ENCODE measurements at places on chromosomes 7 and 10.

DNA sequence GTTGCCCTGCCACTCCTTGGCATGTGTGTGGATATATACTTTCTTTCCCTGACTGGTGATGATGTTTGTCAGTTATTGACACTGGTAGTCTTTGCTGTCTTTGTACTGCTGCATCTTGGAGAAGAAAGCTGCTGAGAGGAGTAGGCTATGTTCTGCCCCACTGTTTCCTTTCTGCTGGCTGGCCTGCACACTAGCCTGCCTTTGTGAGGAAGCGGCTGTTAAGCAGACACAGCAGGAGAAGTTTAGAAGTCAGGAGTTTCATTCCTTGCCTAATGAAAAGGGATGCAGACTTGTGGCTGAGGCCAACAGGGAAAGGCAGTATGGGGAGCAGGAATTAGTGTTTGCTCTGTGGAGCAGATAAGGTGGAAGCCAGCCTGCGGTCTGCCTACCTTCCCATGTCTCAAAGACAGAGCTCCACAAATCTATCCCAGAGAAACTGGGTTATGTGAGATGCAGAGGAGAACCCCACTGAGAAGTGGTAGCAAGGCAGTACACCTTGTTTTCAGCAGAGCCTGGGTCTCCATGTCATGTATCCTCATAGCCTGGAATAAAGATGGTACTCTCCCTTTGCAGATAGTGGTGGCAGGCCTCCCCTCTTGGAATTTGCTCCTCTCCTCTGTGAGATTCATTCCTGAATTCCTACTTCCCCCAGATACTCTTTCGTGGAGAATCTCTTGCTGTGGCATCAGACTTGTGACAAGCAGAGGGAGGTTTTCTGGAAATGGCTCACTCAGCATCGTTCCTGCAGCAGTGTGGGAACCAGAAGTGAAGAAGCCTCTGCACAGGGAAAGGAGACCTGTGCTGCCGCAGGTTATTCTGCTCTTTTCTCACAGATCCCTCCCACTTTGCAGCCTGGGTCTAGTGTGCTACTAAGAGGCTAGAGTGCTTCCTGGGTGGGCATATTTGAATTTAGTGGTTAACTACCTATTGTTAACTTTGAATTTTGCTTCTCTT is 130.2 kb downstream of the LRRC4 start:
- no peak for DNase-seq

- DNase-seq: no peak
Observed at GRCh38 chr10:784403-785088, 95.1 kb upstream of the DIP2C start.

- no peak for DNase-seq
Observed at GRCh38 chr10:102375867-102376266, 19.6 kb upstream of the NFKB2 start.

- DNase-seq: no peak
Observed at GRCh38 chr10:21021843-21022594, 124.9 kb upstream of the NEBL start.

GRCh38 chr7:4115941-4116610 is 566.0 kb upstream of the FOXK1 start:
- DNase-seq: no peak

GRCh38 chr7:132488634-132489302 is 87.5 kb downstream of the PLXNA4 start:
- no peak for DNase-seq

- DNase-seq: no peak
Observed at GRCh38 chr7:79307376-79307775, 146.1 kb downstream of the MAGI2 start.

DNA sequence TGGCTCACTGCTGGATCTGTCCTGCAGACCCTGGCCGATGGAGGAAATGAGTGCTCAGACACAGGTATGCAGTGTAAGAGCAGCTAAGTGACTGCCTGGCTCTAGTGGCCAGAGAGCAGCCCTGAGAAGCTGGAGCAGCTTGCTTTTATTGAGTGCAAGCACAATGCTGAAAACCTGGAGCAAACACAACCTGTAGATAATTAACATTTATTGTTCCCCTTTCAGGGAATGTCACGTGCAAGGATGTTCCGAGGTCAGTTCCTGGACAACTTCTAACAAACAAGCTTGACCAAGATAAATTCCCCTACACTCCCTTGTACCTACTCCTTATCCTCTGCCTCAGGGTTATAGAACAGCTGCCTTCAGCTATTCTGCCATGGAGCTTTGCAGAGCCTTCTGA is 31.3 kb downstream of the DDC start:
- no peak for DNase-seq

DNA sequence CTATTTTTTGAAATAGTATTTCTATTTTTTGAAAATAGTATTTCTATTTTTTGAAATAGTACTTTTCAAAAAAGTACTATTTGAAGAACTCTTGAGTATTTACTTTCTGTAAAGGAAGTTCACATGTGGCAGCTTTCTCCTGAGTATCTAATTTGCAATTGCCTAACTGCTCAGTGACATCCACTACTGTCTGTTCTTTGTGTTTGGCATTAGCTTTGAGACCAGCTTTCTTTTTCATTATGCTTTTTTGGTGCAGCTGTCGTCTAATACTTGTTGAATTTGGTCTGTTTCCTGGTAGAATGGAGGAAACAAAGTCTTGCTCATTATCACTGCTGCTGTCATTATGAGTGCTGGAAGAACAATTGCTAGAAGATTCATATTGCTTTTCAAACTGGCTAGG is 99.1 kb downstream of the BMPR1A start:
- no peak for DNase-seq

GRCh38 chr10:93542358-93542791 is 24.1 kb upstream of the FFAR4 start:
- DNase-seq: no peak

DNA sequence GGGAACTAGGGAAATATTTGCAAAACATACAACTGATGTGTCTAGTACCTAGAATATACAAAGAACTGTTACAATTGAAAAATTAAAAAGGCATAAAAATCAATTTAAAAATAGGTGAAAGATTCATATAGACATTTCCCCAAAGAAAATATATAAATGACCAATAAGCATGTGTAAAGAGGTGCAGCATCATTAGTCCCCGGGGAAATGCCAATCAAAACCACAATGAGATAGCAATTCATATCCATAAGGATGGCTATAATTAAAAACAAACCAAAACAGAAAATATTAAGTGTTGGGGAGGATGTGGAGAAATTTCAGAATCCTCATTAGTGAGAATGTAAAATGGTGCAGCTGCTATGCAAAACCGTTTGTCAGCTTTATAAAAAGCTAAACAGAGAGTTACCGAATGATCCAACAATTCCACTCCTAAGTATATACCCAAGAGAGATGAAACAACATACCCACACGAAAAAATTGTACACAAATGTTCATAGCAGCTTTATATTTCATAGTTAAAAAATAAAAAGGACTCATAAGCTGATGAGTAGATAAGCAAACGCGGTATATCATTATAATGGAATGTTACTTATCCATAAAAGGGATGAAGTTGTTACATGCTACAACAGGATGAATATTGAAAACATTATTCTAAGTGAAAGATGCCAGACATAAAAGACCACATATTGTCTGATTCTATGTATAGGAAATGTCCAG is 210.1 kb upstream of the INHBA start:
- DNase-seq: no peak

- no peak for DNase-seq
Observed at GRCh38 chr7:148172920-148173319, 417.6 kb upstream of the C7orf33 start.

DNA sequence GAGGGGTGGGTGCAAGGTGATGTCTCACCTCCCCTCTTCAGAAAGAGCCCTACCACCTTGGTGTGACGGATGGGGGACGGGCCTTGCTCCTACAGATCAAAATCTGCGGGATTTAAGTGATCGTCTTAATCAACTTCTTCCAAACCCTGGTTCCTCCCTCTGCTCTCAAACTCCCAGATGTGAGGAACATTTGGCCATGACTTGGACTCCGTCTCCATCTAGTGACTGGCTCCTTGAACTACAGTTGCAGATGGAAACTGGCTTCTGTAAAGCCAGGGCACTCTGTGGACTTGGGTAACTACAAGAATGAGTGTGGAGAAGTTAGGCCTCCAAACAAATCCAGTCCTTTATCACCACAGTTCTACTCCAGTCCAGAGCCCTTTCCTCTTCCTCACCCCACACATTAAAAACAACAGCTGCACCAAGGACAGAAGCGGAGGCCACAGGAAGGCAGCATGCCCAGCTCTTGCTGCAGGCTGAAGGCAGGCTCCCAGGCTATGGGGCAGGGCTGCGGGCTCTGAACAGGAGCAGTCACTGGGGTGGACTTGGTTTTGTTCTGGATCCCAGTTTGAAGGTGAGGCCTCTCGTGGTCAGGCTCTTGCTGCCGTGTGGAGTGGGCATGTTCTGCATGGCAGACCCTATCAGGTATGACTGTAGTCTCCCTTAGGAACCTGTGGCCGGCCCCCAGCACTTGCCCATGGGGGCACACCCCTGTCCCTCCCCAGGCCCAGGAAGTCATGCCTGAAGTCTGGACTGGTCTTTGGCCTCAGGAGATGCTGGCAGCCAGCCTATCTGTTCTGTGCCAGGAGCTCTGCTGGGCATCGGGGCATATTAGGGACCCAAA is 79.4 kb downstream of the VWC2 start:
- no peak for DNase-seq

DNA sequence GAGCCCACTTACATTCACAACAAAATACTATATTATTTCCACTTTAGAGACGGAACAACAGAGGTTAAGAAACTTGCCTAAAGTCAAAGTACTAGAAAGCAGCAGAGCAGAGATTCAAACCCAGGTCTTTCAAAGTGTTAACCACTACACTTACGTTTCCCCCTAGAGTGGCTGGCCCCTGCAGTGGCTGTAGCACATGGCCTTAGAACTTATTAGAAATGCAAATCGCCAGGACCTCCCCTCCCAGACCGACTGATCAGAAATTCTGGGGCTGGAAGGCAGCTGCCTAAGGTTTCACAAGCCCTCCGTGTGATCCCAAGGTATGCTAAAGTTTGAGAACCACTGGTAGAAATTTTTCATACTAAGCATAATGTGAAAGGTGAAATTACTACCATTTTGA is 8.1 kb downstream of the MPP7 start:
- DNase-seq: no peak

DNA sequence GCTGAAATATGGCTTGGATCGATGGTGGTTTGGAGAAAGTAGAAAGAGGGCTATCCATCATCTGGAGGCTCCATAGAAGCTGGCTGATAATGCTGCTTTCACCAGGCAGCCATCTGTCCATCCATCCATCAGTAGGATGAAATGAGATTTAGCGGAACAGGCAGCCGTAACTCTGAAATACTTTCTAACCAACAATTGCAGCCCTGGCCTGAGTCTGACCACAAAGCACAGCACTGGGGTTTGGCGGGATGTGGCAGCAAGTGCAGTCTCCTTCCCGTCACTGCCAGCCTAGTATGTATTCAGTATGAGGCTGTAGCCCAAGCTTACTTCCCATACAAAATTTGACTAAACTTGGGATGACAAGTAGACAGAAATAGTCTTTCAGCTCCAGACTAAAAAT is 38.0 kb downstream of the R3HCC1L start:
- DNase-seq: no peak

DNA sequence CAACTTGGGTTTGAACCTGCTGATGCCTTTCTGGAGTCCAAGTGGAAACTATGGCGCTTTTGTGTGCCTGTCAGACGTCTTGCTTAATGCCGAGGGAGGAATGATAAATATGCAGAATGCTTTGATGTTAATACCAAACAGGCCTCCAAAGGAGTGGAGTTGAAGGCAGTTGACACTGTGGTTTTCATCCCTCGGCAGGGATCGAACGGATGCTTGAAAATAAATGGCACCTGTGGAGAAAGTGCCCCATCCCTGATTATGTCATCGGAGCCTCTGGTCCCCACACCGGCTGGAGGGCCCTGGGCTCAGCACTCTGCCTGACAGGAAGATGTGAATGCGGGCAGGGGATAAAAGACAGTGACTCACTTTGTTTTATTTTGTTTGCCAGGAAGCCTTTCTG is 148.7 kb upstream of the GPR26 start:
- no peak for DNase-seq

GRCh38 chr7:12131122-12131521 is 80.0 kb upstream of the TMEM106B start:
- no peak for DNase-seq

DNA sequence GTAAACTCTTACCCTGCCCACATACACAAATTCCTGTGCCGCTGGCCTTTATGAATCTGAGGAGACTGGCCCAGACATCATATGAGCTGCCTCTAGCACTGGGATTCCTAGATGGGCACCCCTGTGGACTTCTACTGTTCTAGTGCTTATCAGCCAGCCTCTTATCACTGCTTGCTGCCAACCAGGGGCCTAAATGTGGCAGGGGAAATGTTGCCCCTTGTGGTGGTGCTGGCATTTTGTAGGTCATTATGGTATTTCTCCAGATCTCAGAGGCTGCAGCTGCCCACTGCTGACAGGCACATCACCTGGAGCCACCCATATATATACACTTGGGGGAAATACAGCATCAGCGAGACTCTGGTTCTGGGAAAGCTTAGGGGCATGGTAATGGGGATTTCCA is 5.4 kb downstream of the SFR1 start:
- no peak for DNase-seq

GRCh38 chr10:46240684-46241565 is 45.9 kb upstream of the ANTXRL start:
- no peak for DNase-seq

- no peak for DNase-seq
Observed at GRCh38 chr10:111837985-111838384, 345.6 kb downstream of the GPAM start.

- DNase-seq: no peak
Observed at GRCh38 chr7:155343150-155343549, 45.5 kb downstream of the INSIG1 start.

- no peak for DNase-seq
Observed at GRCh38 chr10:38027986-38028385, 17.5 kb downstream of the ZNF33A start.

- no peak for DNase-seq
Observed at GRCh38 chr10:88194961-88195367, 331.5 kb downstream of the PTEN start.

GRCh38 chr10:125448596-125448995 is 234.4 kb downstream of the TEX36 start:
- no peak for DNase-seq

- DNase-seq: no peak
Observed at GRCh38 chr10:70479626-70480238, 1.2 kb downstream of the PALD1 start.

All from T-helper 1 cell (primary cell).